ENCODE measurements at places on chromosomes 1 and 21.
A peak's percentile ranks its signal among the peaks of the same experiment; 100 is the strongest.

- no peak for DNase-seq
Measured at GRCh38 chr1:81548918-81549587, 251.7 kb upstream of the ADGRL2 start.

- no peak for DNase-seq
Measured at GRCh38 chr1:160357286-160358002, 9.4 kb upstream of the NHLH1 start.

DNA sequence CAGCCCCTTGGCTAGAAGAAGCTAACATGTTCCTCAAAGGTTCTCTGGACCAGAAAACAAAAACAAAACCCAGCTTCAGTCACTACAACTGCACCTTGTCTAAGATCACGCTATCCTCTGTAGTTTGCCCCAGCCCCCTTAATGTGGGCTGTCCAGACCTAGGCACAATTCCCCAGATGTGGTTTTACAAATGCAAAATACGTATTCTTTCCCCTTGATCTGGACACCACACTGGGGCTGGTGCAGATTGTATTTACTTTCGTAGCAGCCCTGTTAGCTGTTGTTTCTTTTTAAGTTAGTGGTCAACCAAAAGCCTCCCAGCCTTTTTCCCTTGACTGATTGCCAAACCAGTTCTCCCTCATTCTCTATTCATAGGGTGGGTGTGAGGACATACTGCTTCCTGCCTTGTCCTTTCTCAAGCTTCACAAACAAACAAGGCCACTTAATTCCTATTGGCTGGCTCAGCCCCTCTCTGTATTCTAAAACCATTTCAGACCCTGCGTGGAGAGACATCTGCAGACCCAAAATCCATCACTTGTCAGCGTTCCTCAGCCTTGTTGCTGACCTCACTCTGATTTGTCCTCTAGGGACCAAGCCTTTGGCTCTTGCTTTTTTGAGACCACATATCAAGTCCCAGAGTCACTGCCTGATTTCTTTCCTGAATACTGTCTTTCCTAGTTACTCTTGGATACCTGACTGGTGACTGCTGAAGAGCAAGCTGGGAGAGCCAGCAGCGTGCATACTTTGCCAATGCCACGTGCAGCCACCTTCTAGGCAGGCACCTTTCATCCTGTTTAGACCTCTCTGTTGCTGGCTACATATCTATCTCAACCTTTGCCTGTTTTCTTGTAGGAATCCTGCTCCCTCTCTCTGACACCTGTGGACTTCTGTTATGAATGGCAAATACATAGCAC is 96.4 kb upstream of the RAB3GAP2 start:
- DNase-seq, result peak; percentile 54

DNA sequence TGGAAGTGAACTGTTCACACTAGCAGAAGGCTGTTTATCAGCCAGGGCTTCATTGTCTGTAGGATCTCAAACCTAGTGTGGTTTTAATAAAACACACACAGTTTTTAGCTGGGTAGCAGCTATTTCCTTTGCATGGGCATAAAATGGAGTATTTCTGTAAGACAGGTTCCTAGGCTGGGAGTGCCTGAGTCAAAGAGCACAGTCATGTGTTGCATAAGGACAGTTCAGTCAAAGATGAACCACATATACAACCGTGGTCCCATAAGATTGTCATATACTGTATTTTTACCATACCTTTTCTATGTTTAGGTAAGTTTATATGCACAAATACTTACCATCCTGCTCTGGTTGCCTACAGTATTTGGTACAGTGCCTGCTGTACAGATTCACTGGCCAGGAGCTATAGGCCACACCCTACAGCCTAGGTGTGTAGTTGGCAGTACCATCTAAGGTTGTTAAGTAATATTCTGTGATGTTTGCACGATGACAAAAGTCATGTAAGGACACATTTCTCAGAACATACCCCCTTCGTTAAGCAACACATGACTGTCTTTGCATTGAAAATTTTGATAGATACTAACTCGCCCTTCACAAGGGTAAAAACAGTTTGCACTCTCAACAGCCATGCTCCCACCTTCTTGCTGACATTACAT is 17.2 kb downstream of the LGALS8 start:
- no peak for DNase-seq

All from hindlimb muscle (tissue), 1 donor.